Left renal pelvis (tissue), 4 donors: ENCODE measurements at places on chromosomes 12 and 14.

- no peak for DNase-seq
Observed at GRCh38 chr12:78888568-78888967, 24.0 kb downstream of the SYT1 start.

- no peak for DNase-seq
Observed at GRCh38 chr12:47270782-47271664, 191.3 kb upstream of the AMIGO2 start.

DNA sequence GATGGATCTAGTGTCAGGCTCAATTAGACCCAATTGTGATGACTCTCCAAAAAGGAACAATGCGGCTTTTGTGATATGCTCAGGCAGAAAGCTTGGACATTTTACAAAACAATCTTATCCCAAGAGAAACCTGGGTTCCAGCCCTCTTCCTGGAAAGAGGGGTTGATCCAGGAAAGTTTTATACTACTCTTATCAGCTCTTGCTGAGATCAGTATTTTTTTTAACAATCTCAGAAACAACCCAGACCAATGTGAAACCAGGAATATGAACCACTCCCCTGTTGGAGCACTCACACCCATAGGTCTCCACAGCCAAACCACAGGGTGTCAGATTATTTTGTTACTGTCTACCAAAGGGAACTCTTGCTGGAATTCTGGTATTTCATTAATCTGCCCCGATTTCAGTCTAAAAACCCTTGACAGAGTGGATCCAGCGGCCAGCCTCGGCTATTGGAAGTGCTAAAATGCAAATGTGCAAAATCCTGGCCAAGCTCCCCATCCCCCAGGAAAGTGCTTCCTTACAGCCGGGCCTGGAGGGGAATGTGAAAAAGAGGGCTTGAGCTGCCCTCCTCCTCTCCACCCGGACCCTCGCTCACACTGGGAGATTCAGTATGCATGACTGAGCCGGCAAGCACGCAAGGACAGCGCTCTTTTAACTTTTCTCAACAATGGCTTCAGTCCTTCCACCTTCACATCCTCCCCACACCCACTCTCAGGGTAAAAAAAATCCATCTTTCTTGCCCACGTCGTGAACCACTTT lies 4.0 kb downstream of the FBXL14 start:
- DNase-seq, result no peak

DNA sequence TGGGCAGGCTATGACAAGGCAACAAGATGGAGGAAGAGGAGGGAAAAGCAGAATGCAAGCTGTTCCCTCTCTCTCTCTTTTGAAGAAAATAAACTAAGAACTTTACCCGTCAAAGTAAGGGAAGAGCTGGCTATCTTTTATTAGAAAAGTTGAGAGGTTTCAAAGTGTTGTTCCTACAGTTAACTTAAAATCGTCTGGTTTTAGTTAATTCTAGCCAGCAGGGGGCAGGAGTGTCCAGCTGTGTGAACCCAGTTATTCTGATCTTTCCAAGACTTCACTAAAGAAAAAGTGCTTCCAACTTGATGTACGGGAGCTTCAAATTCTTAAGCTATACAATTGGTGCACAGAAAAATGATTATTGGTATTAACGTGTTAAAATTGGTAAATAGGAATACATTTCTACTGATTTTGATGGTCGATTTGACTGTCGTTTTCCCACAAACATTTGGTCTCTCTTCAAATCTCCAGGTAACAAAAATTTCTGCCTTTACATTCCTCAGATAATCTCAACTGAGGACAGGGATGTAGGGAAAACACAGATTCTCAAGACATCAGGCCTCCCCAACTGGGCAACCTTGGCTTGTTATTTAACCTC lies 28.4 kb upstream of the MON2 start:
- DNase-seq, result no peak

- no peak for DNase-seq
Observed at GRCh38 chr12:12718853-12719252, 1.7 kb downstream of the CDKN1B start.

DNA sequence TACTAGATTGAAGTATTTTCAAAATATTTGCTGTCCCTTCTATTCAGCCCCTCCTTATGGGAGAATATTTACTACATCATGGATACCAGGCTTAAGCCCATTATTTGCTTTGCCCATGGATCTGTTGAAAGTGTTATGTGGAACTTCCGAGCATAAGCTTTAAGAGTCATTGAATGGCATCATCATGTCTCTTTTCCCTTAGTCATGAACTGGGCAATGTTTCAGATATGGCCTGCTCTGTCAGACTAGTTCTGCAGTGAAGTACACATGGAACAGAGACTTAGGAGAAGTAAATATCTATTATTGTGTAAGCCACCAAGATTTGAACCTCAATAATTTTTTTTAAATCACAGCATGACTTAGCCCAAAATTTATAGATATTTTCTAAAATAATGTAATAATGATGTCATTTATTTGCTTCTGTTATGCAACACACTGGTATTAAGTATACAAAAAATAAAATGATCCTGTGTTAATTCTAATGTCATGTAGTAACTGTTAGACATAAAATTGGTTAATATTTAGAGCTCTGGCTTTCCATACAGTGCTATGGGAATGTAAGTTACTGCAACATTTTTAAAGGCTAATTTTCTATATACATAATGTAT lies 1097.3 kb downstream of the SLC16A7 start:
- DNase-seq, result no peak

GRCh38 chr14:68661226-68662225 lies 131.3 kb downstream of the ZFP36L1 start:
- DNase-seq, result no peak

GRCh38 chr14:101289911-101290310 lies 271.4 kb upstream of the DIO3 start:
- DNase-seq, result no peak

DNA sequence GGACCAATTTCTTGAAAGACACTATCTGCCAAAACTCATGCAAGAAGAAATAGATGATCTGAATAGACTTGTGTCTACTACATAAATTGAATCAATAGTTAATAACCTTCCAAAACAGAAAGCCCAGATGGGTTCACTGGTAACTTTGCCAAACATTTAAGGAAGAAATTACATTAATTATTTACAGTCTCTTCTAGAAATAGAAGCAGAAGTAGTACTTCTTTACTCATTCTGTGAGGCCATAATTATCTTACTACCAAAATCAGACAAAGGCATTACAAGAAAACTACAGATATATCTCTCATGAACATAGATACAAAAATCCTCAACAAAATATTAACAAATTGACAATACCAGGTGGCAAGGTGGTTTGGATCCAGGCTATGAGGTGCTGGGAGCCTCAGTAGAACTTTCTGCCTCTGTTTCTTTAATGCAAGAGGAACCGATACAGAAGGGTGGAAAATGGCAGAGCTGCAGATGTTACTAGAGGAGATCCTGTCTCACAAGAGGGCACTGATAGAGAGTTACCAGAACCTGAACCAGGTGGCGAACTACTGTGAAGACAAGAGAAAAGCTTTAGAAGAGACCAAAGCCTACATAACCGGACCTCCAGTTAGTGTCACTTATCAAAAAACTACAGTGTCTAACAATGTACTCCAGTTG lies 33.7 kb upstream of the KTN1 start:
- no peak for DNase-seq

DNA sequence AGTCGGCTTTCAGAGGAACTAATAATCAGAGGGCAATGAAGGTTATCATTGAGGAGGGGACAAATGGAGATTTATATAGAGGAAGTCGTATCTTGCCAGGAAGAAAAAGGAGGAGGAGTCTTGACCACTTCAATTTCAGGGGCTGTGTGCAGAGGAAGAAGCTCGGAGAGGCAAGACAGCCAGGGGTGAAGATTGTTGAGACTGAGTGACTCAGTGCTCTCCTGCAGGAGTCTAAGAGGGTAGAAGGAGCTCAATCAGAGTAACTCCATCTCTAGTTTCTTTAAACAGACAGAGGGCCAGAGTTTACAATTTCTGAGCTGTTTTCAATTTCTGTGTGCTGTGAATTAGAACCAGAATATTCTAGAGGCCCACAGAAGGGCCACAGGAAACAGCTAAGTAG lies 439.3 kb upstream of the PRICKLE1 start:
- no peak for DNase-seq

DNA sequence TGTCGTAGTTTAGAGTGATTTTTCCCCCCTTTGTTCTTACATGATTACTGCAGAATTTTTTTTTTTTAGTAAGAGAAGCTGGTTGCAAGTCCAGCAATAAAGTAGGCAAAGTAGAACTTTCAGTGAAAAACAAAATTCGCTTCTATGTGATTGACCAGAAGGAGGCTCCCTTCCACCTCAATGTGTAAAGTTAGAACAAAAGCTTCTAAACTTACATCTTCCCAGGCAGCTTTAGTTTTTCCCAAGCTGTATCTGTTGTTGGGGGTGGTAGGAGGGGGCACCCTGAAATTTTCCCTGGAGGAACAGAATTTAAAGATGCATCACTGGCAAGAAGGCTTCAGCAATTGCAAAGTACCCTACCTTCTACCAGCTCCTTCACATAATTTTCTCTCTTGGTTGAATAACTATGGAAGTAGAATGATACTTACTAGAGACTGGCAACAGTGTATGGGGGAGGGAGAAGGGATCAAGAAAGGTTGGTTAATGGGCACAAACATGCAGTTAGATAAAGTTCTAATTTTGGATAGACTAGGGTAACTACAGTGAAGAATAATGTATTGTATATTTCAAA lies 87.3 kb upstream of the E2F7 start:
- DNase-seq, result peak; percentile 39

DNA sequence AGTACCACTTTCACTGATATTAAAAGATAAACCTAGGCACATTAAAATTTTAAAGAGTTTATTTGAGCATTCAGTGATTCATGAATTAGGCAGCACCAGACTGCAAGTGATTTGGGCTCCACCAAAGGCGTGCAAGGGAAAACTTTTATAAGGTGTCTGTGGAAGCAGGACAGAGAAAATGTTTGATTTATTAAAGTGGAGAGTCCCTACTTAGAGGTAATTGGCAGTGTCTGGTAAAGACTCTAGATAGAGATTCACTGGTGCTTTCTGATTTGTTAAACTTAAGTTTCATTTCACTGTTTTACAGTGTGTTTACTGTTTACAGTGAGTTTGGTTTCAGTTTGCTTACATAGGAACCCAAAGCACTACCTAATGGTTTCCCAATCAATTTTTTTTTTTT lies 72.8 kb downstream of the ANKS1B start:
- no peak for DNase-seq

DNA sequence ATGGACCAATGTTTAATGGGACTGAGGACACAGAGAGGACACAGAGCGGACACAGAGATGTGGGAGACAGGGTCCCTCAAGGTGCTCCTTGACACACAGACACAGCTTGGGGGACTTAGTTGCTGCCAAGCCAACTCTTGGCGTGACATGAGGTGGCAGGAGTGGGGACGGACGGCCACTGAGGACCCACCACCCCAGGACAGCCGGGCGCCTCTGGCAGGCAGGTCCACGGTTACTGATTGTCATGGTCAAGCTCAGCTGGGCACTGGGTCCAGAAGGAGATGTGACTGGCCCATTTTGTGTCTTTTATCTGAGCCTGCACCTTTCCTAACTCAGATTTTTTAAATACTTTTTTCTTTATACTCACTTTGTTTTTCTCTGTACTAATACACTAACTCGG lies 15.7 kb upstream of the PWP1 start:
- DNase-seq, result no peak

- DNase-seq, result no peak
Observed at GRCh38 chr12:124852911-124853427, 10.7 kb downstream of the SCARB1 start.

GRCh38 chr14:73386342-73386741 lies 72.0 kb downstream of the NUMB start:
- no peak for DNase-seq

GRCh38 chr12:53152390-53152789 lies 28.1 kb upstream of the ZNF740 start:
- no peak for DNase-seq

GRCh38 chr14:64844969-64845536 lies 34.7 kb downstream of the SPTB start:
- DNase-seq, result no peak

- no peak for DNase-seq
Observed at GRCh38 chr14:77022236-77022852, 6.2 kb downstream of the IRF2BPL start.

- DNase-seq, result no peak
Observed at GRCh38 chr14:84401631-84402030, 1128.3 kb upstream of the FLRT2 start.

DNA sequence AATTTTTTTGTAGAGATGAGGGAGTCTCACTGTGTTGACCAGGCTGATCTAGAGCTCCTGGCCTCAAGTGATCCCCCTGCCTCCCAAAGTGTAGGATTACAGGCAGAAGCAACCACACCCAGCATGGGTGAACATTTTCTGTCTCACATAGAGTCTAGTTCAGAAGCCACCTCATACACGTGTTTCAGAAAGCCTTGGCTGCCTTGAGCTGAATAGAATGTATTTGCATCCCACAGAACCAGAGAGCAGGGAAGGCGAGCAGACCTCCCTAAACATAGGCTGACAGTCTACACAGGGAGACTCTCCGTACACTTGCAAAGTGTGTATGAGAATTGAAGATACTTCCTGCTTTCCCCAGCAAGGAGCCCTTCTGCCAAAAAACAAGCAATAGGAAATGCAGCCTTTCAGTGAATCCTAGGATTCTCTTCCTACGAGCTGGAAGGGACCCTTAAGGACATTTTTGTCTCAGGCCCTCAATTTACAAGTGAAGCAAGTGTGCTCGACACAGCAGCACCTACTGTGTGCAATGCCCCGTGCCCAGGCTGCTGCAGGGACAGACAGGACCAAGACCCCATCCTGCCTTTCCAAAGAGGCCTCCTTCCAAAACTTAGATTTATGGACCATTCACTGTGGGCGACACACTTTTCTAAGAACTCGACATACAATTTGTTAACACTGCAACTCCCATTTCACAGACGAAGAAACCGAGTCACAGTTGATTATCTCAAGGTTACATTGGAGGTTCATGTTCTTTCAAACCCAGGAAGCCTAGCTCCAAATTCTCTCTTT lies 11.2 kb downstream of the NUAK1 start:
- DNase-seq, result no peak

DNA sequence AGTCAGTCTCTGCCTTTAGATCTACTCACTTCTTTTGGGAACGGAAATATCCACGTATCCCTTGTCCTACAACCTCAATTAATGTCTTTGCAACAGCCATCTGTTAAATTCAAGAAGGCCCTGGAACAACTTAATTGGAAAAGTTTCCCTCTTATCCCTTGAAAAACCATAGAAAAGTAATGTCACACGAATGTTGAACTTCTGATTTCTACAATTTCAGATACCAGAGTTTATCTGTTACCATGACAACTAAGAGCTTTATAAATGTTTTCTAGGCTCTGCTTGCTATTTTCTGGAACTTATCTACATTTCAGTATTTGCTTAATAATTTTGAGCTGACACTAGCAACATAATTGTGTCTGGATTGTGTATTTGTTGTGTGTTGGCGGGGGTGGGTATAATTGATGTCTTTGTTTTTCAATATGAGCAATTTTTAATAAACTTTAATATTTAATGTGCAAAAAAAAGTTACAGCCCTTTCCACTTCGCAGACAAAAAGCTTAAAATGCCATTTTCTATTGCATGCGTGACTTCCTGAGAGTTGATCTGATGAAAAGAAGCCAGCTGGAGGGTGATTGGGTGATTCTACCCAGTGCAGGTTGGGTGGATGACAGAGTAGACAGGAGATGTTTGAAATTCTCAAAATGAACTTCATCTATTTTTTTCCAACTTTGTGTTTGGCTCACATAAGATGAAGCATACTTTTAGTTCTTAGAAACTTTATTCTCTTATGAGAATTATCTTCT lies 11.8 kb upstream of the EDDM3A start:
- DNase-seq, result no peak
